ENCODE measurements at places on chromosomes 6 and 20.

- H3K4me1 ChIP-seq = peaks cover 40% of the 10 kb centered on the region
- H3K4me3 ChIP-seq = no peak overlapping the region
- no peaks in the 10 kb centered on the region for H3K36me3 ChIP-seq
- no peaks in the 10 kb centered on the region for H3K27me3 ChIP-seq
- no peak overlapping the region for H3K27ac ChIP-seq
Observed at GRCh38 chr20:1817577-1818211, 77.5 kb upstream of the SIRPA start.

DNA sequence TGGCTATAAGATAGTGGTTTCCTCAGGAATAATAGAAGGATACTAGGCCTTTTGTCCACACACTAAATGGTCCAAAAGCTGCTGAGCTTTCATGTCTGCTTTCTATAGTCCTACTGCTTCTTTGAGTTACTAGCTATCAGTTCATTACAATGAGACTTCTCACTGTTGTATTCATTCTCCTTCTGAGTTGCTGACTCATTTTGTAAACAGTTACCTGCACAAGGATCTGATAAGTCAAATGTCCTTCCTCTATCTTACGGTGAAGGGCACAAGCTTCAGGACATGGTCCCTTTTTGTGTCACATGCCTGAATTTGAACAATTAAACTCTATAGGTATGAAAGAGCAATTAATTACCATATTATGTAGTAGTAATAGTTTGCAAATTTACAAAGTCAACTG, 90.5 kb downstream of the MAN1A1 start:
- DNase-seq = no peak
- H3K27ac ChIP-seq = no peak overlapping the region
- no peak overlapping the region for H3K4me3 ChIP-seq
- H3K27me3 ChIP-seq = no peaks in the 10 kb centered on the region
- H3K4me1 ChIP-seq = peaks cover 9% of the 10 kb centered on the region

- H3K4me1 ChIP-seq = peaks cover 28% of the 10 kb centered on the region
- no peak overlapping the region for H3K4me3 ChIP-seq
- no peaks in the 10 kb centered on the region for H3K27me3 ChIP-seq
- no peaks in the 10 kb centered on the region for H3K36me3 ChIP-seq
Observed at GRCh38 chr6:21753241-21754108, 159.9 kb downstream of the SOX4 start.

DNA sequence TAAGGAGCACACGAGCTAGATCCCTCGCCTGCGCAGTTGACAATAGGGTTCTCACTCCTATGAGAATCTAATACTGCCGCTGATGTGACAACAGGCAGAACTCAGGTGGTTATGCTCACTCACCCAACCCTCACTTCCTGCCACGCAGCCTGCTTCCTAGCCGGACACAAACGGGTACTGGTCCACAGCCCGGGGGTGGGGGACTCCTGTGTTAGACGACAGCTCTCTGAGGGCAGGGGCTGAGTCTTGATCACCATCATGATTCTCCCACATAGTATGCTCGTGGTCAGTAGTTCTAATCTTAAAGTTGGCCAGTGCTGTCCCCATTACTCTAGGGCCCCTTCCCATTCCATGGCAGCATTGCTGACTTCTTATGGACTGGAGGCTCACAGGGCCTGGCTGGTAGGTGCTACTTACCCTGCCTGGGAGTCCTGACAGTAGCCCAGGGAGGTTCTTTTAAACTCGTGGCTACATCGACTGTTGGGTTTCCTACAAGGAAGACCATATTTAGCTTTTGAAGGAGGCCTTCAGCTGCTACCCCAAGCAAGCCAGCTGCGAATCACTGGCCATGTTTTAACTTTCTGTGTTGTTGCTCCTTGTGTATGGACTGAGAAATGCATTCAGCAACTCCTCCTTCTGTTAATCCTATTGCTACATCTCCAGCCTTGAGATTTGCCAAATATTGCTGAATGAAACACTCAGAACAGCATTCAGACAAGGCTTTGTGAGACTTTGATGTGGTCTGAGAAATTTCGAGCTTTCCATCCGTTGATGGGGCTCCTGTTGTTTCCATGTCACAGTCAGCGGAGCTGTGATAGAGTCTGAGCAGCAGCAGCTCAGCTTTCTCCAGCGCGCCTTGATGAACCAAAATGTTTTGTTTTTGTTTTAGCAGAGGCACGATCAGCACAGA, 300.3 kb downstream of the NRN1 start:
- DNase-seq = no peak
- H3K4me3 ChIP-seq = no peak overlapping the region
- H3K36me3 ChIP-seq = no peaks in the 10 kb centered on the region
- no peaks in the 10 kb centered on the region for H3K27me3 ChIP-seq

GRCh38 chr20:48618631-48619030, 209.2 kb downstream of the PREX1 start:
- H3K27me3 ChIP-seq = peaks cover 29% of the 10 kb centered on the region
- no peaks in the 10 kb centered on the region for H3K36me3 ChIP-seq
- no peak for DNase-seq
- no peak overlapping the region for H3K27ac ChIP-seq
- peaks cover 21% of the 10 kb centered on the region for H3K4me1 ChIP-seq

DNA sequence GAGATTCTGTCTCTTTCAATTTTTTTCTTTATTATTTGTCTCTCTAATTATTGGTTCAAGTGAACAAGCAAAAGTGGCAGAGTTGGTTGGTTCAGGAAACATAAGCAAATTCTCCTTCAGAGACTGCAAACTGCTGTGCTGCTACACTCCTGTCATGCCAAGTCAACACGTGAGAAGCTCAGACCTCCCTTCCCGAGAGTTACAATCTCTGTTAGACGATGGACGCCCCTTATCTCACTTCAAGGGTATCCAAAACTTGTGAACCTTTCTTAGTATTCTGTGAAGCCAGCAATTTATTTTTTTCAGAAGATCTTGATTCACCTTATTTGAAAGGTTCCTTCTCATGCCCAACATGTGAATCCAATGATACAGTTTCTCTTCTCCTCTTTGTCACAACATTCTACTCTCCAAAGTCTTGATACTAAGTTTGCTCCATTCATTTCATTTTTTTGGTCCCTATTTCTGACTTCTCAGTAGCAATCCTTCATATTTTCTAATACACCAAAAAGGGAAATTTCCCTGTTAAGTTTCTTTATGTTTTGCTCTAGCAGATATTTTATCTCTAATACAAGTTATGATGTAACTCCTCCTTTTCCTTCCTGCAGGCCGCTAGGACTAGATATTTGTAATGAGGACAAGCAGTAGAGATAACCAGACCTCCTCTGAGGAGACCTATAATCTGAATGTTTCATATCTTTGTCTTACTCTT, 448.8 kb upstream of the CITED2 start:
- no peak for DNase-seq
- no peak overlapping the region for H3K27ac ChIP-seq
- no peaks in the 10 kb centered on the region for H3K36me3 ChIP-seq
- no peaks in the 10 kb centered on the region for H3K4me1 ChIP-seq
- H3K27me3 ChIP-seq = no peaks in the 10 kb centered on the region
- H3K4me3 ChIP-seq = no peak overlapping the region

All from keratinocyte (primary cell).